ENCODE measurements at places on chromosomes 12 and 14.

- DNase-seq: no peak
Observed at GRCh38 chr12:26157001-26157400, 32.2 kb upstream of the BHLHE41 start.

GRCh38 chr12:31928246-31929026 is 30.8 kb upstream of the RESF1 start:
- DNase-seq: no peak

DNA sequence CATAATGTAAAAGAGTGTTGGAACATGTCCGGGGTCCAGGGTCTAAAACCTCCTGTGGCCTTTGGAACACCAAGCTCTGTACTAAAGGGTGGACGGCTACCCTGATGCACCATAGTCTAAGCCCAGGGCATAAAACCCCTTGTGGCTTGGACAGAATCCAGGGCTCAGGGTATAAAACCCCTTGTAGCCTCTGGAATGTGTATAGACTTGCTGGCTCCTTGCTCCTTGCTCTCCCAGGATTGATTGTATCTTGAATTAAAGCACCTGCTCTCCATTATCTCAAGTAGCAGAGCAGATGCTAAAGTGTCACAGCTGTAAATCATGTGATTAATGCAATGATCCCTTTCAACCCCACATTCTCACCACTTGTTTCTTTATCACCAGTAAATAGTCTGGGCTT is 556.5 kb downstream of the LRFN5 start:
- no peak for DNase-seq

- DNase-seq: no peak
Observed at GRCh38 chr14:102913341-102914211, 8.9 kb upstream of the AMN start.

GRCh38 chr14:40494483-40494882 is 1062.2 kb upstream of the FBXO33 start:
- DNase-seq: no peak

- DNase-seq: no peak
Observed at GRCh38 chr12:105100207-105100985, 7.1 kb upstream of the WASHC4 start.

GRCh38 chr14:83421711-83422110 is 1888.1 kb upstream of the SEL1L start:
- DNase-seq: no peak

DNA sequence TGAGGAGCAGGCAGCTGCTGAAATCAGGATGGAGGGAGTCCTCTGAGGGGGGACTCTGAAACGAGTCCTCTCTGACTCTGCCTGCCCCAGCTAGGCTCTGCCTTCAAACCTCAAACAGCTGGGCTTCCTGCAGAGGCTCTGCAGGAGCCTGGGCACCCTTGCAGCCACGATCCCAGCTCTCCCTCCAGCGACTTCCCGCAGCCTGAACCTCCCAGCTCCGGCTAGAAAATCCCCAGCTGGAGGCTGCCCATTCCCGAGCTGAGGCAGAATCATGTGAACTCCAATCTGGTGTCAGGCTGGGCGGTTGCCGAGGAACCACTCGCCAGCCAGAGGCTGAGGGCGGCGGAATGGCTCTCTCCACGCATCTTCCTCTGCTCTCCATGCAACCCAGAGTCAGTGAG is at the start of gene GPR68:
Gene GPR68 (minus strand): TSS at position 204 of the 401 bp plus-strand sequence. CDS start 9,654 bp downstream, outside the sequence.
- no peak for DNase-seq

- DNase-seq: no peak
Observed at GRCh38 chr14:90905531-90905930, 89.3 kb upstream of the TTC7B start.

DNA sequence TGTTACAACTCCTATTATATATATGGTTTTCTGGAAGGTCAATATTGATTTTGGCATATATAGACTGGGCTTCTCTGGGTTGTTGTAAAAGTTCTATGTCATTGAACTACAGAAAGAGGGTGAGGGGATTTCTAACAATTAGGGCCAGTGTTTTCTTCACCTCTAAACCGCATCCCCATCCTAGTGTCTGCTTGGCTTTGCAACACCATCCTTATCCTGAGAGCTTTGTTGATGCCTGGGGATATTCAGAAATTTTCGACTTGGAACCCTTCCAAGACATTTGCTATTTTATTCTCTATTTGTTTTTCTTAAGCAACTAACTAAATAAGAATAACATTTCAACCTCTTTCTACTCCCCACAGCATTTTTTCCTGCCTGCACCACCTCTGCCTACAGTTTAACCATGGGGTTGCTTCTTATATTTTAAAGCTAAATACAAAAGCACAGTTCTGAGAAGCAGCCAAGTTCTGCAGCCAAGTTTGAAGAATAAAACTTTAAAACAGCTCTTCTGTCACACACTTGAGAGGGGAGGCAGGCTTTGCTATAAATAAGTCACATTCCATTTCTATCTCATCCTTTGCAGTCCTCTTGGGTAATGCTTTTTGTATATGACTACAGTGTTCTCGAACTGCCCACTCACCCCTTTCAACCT is 53.4 kb downstream of the RGS6 start:
- DNase-seq: no peak

GRCh38 chr12:1283316-1283715 is 292.3 kb downstream of the ERC1 start:
- DNase-seq: no peak

- DNase-seq: no peak
Observed at GRCh38 chr14:68784978-68785533, 7.8 kb downstream of the ZFP36L1 start.

GRCh38 chr14:96745500-96746051 is 51.6 kb upstream of the VRK1 start:
- DNase-seq: no peak

DNA sequence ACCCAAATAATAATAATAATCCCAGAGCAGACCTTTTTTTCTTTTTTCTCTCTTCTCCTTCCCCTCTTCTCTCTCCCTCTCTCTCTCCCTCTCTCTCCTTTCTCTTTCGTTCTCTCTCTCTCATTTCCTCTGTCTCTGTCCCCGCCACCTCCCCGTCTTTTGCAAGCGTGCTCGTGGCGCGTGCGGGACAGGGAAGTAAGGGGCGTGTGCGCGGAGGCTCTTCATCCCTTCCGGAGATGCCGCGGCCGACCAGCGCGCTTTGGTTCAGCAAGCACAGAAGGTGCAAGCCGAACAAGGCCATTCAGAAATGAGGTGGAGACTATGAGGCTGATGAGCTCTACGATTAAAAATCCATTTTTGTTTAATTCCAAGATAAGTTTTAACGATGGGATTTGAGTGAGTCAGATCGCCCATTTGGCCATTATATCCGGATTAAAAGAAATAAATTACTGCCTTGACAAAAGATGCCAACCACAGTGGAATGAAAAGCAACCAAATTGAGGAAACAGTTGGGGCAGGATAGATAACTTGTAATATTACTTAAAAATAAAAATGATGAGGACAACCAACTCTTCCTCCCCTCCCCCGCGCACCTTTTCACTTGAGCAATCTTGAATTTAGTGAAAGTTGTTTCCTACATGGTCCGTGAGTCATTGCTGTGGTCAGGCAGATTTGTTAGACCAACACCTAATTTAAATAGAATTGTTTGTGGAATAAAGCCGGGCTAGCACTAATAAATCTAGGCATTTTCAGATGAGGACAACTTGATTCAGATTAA is 1.2 kb upstream of the AMIGO2 start:
- no peak for DNase-seq

GRCh38 chr12:6766651-6767349 is 637 bp downstream of the PTMS start:
- peak; percentile 90 for DNase-seq

GRCh38 chr14:100074431-100075100 is 9.3 kb downstream of the EVL start:
- DNase-seq: no peak

- DNase-seq: no peak
Observed at GRCh38 chr12:47367912-47368537, 288.3 kb upstream of the AMIGO2 start.

- DNase-seq: no peak
Observed at GRCh38 chr12:122096014-122096413, 17.5 kb downstream of the MLXIP start.

DNA sequence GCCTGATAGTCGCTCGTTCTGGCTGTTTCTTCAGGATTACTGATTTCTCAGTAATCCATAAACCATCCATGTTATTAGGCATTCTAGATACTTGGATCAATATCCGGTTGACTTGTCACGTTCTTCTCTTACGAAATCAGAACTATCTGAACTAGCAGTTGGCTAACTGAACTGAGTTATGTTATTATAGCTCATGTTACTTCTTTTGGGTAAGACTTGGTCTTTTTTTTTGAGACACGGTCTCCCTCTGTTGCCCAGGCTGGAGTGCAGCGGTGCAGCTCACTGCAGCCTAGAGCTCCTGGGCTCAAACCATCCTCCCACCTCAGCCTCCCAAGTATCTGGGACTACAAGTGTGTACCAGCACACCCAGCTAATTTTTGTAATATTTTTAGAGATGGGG is 178.6 kb downstream of the PRKCH start:
- DNase-seq: no peak

DNA sequence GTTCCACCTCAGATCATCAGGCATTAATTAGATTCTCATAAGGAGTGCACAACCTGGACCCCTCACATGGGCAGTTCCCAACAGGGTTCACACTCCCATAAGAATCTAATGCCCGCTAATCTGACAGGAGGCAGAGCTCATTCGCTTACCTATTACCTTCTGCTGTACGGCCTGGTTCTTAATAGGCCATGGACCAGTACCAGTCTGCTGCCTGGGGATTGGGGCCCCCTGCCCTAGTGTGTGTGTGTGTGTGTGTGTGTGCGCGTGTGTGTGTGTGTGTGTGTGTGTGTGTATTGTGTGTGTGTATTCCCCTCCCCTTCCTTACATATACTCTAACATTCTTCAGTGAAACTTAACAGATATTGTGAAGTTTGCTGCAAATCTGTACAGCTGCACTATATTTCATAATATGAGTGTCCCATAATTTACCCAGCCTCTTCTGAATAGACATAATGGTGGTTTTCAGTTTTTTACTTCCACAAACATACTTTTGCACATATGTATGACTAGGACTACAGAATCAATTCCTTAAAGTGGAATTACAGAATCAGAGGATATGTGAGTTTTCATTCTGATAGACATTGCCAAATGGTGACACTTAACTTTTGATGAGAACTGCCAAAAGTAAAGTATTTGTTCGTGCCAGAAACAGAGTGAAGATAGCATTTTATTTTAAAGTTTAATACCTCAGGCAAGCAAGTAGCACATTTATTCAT is 205.2 kb upstream of the EEA1 start:
- no peak for DNase-seq

GRCh38 chr12:56684745-56685359 is 3.2 kb downstream of the PTGES3 start:
- no peak for DNase-seq
